ENCODE measurements at places on chromosomes 5 and 9.

GRCh38 chr9:107397076-107398044 is 92.2 kb downstream of the KLF4 start:
- DNase-seq: no peak

GRCh38 chr5:124245276-124245675 is 501.2 kb downstream of the ZNF608 start:
- DNase-seq: no peak

DNA sequence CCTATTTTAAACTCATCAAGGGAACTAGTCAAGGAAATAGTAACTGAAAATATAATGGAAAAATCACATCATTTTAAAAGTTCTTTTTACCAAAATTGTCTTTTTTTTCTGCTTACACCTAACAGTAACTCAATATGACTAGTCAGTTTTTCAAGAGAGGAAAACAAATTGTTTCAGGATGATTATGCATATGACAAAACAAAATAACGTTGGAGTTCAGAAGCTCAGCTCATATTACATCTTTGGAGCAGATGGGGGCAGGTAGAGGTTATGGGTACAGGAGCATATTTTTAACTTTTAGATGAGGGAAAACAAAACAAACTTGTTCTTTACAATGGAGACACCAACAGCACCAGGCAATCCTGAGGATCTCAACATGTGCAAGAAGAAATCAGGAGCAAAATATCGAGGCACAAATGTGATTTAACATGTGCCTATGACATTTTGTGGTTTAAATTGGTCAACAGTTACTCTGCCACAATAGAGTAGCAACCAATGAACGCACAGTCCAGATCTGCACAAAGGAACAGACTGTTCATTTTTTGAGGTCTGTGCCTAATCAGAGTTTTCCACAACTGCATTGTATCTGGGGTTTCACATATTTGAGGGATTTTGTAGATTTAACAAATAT is 659.0 kb downstream of the ANXA1 start:
- DNase-seq: no peak

GRCh38 chr9:35357826-35358225 is 132.1 kb upstream of the RUSC2 start:
- DNase-seq: no peak

DNA sequence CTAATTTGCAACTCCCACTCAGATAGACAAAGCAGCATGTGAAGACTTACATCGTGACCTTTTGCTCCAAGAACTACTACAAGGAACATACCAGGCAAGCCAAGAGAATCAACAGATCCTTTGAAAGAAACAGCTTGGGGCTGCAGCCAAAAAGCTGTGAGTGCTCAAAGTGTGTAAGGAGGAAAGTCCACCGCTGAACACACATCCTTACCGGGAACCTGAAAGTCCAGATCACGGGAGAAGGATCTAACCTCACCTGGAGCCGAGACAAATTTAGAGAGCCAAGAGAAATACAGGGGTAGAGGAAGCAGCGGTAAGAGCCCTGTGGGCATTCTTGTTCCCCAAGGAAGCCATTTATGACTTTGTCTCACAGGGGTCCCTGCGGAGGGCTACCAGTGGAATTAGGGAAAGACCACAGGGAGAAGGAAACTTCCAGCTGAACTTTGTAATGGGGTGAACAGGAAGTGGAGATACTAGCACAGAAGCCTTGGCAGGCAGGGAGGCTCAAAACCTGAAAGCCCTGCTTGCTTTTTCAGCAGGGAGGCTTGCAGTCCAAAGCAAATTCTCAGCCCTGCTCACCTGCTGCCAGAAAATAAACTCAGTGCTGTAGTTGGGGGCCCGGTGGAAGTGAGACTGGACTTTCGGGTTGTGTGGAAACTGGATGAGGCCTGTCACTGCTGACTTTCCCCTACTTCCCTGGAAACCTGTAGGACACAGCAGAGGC is 350.2 kb downstream of the DTWD2 start:
- no peak for DNase-seq

GRCh38 chr9:90568667-90569066 is 74.0 kb downstream of the DIRAS2 start:
- DNase-seq: no peak

GRCh38 chr9:105877721-105878120 is 183.4 kb downstream of the TMEM38B start:
- no peak for DNase-seq

- no peak for DNase-seq
Measured at GRCh38 chr5:139415221-139415861, 11.5 kb upstream of the SPATA24 start.

- DNase-seq: no peak
Measured at GRCh38 chr9:114278356-114278755, 44.5 kb upstream of the ORM1 start.

DNA sequence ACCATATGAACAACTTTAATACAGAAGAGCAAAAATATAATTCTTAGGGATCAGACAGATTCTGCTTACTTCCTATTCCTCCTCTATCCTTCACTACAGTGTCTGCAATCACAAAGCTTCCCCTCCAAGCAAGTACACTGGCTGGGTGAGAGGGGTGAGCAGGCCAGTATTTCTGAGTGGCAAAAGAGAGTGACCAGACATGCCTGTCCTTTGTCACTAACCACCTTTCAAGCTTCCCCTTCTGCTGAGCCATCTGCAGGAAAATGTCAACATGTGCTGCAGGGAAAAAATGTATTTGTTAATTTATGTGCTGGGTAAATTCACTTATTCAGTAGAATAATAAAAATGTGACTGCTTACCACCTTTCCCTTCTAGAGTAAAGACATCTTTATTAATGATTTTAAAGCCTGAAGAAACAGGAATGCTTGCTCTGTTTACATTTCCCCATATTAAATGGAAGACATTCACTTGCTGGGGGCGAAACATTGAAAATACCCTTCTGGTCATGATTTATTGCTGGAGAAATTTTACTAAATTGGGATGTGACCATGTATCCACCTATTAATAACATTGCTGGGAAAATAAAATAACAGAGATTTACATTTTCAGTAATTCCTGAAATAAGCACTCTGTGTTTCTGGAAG is 84.9 kb downstream of the SPOCK1 start:
- no peak for DNase-seq

- DNase-seq: no peak
Measured at GRCh38 chr9:113678119-113678858, 197.8 kb upstream of the ZNF618 start.

GRCh38 chr5:73321757-73322436 is 126.7 kb downstream of the FOXD1 start:
- DNase-seq: no peak

DNA sequence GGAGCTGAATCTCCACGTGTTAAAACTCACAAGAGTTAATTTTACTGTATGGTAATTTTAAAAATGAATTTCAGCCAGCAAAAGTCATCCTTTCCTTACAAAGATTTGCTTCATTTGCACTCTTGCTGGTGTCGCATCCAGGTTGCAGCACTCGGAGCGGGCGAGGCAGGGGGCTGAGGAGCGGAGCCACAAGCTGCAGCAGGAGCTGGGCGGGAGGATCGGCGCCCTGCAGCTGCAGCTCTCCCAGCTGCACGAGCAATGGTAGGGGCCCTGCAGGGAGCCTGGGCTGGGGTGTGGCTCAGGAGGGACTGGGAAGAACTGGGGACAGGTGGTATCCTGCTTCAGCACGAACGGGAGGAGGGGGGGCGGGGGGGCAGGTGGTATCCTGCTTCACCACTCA is 27.1 kb downstream of the HNRNPH1 start:
- no peak for DNase-seq

DNA sequence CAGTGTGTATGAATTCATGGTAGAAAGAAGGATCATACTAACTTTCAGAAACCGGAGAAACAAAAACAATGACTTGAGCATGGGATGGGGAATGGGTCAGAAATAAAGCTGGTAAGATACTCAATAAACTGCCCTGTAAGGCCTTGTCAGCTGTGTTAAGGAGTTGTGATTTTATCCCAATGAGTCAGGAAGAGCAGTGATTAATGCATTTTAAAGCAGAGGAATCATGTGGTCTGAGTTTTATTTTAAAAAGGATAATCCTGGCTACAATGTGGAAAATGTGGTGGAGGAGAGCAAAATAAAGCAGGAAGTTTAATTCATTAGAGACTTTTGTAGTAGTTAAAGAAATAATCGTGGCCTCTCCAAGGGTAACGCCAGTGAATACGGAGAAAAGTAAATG is 28.7 kb downstream of the DHX29 start:
- DNase-seq: no peak

DNA sequence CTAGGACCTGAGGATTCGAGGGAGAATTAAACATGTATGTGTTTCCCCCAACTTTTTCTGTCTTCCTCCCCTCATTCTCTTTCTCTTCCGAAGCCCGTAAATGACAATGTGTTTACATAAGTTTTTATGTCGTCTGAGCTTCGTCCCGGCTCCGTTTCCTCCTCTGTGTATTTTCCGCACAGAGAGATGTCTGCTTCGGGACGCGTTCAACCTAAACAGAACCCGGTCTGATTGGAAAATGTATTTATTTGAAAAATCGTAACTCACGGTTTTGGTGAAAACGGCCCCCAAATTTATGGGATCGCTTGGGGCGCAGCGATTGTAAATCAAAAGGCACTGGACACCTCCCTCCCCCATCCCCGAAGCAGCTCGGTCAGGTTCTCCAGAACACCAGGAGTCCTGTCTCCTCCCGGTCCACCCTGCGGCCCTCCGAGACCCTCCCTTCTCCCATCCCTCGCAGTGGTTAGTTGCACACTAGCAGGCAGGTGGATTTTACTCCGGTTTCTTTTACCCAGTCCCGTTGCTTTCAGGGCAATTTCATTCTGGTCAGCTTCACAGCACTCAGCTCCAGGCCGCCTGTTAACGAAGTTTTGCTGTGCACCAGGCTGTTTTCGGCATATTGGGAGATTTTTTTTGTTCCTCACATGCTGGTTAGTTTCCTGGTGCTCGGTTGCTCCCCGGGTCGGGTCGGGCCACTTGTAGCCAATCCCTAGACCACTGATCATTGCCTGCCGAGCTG is 5.8 kb upstream of the HAND1 start:
- DNase-seq: no peak

GRCh38 chr5:176833286-176833685 is 22.9 kb downstream of the UNC5A start:
- DNase-seq: no peak

DNA sequence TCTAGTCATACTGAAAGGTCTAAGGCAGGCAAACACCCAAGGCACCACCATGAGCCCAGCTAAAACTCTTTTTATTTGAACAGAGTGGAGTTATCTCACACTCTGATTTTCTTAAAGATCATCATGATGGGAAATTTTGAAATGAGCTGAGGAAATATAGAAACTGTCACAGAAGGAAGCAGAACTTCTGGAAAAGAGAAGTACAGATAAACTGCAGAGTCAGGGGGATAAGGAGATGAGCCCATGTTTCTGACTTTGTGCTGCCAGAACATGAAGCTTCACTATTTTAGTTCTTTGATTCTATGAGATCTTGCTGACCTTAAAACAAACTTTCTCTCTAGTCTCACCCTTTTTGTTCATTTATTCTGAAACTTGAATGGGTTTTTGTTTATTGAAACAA is 406.5 kb upstream of the EDIL3 start:
- no peak for DNase-seq

- no peak for DNase-seq
Measured at GRCh38 chr9:134136996-134137299, 1.1 kb downstream of the WDR5 start.

DNA sequence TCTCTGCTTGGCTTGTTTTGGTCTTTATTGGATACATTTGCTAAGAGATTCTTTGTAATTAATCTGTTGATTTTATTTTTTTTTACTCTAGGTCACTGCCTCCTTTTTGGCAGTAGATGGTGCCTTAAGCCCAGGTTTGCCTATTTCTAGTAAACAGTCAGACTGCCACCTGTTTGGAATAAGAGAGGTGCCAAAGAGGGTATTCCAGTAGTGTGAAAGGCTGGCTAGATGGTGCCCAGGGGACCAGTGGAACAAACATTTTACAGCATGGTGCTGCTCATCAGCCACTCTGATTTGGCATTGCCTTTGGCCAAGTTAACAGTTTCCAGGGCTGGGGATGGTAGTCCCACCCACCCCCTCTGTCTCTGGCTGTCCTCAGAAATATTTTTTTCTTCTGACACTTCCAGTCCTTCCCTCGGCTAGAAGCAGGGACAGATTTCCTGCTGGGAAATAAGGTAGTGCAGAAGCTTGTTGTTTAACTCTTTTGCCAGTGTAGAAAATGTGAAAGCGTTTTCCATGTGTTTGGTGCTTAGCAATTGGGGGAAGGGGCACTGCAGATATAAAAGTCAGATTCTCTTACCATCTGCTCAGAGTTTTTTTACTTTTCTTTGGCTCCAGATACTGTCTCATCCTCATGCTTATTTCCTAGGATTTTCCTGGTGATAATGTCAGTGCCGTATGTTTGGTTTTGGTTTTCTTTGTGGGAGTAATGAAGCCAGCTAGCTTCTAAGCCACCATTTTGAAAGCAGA is 36.6 kb upstream of the FBXL7 start:
- DNase-seq: no peak

GRCh38 chr9:27436234-27436633 is 87.9 kb upstream of the IFNK start:
- no peak for DNase-seq

- DNase-seq: no peak
Measured at GRCh38 chr5:159854916-159855315, 61.4 kb upstream of the ADRA1B start.

DNA sequence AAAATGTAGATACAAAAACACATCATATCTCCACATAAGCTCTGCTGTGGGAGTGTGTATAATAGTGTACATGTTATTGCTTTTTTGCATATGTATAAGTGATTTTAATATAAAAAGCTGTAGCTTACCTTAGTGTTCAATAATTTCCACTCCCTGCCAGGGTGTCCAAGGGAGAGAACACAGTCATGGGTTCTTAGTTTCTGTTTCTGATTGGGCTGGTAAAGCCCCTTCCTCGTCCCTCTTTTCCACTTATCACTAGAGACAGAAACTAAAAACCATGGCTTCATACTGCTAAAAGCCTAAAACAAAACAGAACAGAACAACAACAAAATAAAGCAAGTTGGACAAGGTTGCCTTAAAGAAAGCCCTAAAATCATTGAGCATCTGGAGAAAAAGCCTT is 74.4 kb upstream of the S1PR3 start:
- DNase-seq: no peak

DNA sequence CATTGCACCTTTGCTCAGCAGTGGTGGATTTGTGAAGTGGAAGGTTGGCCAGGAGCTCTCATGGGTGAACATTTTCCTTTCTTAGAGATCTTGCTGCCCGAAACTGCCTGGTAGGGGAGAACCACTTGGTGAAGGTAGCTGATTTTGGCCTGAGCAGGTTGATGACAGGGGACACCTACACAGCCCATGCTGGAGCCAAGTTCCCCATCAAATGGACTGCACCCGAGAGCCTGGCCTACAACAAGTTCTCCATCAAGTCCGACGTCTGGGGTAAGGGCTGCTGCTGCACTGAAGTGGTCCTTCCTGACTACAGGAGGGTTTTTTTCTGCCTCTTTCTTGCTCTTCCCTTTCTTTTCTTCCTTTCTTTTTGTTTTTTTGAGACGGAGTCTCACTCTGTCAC is 21.8 kb downstream of the QRFP start:
- no peak for DNase-seq

All from stimulated activated CD4-positive, alpha-beta T cell treated with anti-CD3 and anti-CD28 coated beads, Interleukin-4, amount 100 ng/mL, for 24 hours (primary cell).